ENCODE measurements at places on chromosomes 11 and 22.

GRCh38 chr11:57566905-57567514 lies 462 bp downstream of the UBE2L6 start:
- no peak for DNase-seq

GRCh38 chr22:29842740-29843139 lies 4.7 kb upstream of the ASCC2 start:
- DNase-seq = no peak

DNA sequence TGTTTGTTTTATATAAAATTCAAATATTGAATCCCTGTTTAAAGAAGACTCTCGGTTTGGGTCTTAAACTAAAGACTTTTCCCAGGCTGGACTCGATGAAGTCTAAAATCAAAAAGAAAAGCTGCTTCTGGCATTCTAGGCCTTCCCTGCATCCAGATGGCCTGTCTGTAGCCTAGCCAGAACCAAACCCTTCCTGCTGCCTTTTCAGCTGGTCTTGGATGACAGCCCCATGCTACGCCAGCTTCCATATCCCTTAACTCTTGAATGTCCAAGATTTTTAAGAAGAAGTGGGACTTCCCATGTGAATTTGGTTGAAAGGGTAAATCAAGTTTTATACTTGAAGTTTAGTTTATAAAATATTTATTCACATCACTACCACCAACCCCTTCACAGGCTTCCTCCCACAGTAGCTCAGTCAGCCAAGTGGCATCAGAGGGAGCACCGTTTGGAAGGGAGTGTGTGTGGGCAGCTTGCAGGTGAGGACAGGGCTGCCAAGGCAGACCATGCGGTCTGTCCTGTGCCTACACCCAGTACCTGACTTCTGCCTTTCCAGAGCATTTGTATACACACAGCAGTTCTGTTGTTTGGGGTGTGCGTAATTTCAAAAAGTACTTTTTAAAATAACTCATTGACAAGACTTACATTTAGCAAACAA lies 18.2 kb upstream of the PSMA1 start:
- DNase-seq = no peak

DNA sequence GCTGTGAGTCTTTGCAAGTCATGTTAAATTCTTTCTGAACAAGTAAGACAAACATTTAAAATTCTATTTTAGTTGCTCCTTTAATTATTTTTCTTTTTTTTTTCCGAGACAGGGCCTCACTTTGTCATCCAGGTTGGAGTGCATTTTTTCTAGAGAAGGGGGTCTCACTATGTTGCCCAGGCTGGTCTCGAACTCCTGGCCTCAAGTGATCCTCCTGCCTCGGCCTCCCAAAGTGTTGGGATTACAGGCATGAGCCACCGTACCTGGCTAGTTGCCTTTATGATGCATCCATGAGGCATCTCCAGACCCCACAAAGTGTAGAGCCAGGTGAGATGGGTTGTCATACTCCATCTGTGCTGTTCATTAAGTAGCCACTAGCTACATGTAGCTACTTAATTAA lies 4.4 kb downstream of the ATXN10 start:
- no peak for DNase-seq

GRCh38 chr11:119855066-119855465 lies 126.1 kb upstream of the NECTIN1 start:
- DNase-seq = no peak

GRCh38 chr11:9219115-9219514 lies 46.0 kb downstream of the DENND5A start:
- DNase-seq = peak; percentile 1

GRCh38 chr11:132253469-132254264 lies 883.3 kb downstream of the NTM start:
- DNase-seq = no peak

- DNase-seq = no peak
Measured at GRCh38 chr11:131886201-131886600, 515.8 kb downstream of the NTM start.

GRCh38 chr11:130192845-130193267 lies 33.3 kb downstream of the ST14 start:
- no peak for DNase-seq

DNA sequence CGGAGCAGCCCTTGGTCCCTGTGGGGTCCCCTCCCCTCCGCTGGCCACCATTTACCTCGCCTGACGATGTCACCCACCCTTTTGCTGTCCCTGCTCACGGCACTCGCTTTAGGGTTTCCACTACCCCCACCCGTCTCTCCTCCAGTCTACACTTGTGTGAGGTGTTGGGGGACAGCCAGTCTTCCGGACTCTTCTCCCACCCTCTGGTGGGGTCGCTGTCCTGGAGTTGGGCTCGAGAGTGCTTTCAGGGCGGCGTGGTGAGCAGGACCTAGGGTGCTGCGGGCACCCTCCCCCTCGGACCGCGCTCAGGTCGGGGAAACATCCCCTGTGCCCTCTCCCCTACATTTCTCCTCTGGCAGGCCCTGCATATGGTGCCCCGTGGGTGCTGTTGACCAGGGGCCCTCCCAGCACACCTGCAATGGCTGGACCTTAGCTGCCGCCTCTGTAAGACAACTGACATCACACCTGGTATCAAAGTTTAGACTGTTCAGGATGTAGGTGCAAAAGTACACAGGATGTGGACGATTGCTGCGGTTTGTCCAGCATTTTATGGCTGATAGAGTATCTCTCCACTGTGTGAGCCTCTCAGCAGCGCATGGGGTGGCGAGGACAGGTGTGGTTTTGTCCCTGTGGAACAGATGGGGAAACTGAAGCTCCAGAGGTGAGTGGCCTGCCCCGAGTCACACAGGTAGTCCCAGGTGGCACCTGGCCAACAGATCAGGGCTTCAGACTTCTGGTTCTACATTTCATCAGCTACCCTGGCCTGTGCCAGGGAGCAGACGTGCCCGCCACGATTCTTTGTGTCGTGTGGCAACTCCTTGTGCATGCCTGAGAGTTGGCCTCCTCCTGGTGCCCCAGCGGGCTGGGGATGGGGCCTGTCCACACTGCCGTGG lies 1.2 kb downstream of the GRK2 start:
- DNase-seq = no peak

GRCh38 chr11:119332111-119332765 lies 2.1 kb upstream of the RNF26 start:
- peak; percentile 36 for DNase-seq

GRCh38 chr11:108122166-108122628 lies 830 bp downstream of the ACAT1 start:
- DNase-seq = no peak

- no peak for DNase-seq
Measured at GRCh38 chr11:125925804-125926203, 20.0 kb upstream of the VSIG10L2 start.
